ENCODE measurements at places on chromosomes 3 and 15.

DNA sequence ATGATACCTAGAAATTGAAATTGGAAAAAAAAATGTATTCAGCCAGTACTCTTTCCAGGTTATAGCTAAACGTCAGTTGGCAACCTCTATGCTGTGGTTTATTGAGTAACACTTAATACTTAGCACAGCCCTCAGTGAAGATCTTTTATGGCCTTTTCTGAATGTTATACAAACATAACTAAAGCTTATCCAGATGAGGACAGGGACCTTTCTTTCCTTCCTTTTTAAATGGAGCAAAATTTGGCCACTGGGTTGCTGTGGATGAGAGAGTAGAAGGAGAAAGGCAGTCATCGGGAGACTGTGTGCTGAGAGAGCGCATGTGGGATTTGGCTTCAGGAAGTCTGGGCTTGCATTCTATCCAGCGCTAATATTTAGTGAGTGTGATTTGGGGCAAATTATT is 36.1 kb downstream of the IGF1R start:
- no peak for DNase-seq

- peak; percentile 70 for DNase-seq
These were observed 22.9 kb upstream of the KIF23 start for GRCh38 chr15:69391046-69391757.

DNA sequence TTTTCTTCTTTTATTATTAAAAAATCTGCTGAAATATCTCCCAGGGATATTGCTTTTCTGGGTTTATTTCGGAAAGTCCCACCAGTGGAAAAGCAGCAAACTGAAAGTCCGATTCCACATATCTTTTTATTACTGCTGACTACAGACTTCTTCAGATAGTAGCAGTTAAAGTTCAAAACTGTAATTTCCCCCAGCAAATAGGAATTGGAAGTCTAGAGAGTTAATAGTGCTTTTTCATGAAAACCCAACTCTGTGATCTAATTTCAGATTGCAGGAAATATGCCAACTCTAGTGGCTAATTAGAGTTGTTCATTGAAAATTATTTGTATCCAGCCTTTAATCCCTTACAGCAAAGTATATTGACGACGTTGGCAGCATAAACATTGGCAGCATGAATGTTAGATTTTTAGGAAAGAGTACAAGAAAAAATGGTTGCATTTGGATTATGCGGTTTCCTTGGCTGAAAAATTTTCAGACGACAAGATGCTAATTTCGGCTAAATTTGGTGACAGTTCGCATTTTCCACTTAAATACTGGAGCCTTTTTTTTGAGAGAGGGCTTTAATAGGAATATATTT is 472.9 kb upstream of the CBLB start:
- no peak for DNase-seq

DNA sequence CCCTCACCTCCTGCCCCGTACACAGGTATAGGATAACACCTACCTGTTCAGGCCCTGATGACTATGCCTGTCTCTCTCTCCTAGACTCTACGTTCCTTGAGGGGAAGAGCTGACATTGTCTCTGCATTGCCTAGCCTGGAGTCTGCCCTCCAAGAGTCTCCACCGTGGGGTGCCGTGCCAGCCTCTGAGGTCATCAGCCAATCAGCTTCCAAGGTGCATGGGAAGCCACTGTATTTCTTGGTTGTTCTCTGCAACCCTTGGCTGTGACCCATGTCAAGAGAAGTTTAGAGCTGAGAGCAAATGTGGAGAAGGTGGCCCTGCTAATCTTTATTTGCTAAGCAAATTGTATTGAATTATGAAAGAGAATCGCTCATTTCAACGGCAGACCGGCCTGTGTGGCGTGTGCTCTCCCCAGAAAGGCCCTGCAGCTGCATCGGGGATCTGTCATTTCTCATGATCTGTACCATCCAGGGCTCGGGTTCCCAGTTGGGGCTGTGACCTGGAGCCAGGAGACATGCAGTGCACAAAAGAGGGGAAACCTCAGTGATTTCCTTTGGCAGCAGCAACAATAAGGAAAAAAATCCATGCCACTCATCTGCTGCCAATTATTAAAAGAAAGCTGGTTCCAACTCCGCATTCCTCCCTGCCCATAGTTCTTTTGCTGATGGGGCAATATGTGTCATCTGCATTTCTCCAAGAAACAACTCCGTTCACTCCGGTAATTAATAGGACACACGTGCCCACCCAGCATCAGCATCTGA is 182.2 kb downstream of the MEGF11 start:
- peak; percentile 44 for DNase-seq

DNA sequence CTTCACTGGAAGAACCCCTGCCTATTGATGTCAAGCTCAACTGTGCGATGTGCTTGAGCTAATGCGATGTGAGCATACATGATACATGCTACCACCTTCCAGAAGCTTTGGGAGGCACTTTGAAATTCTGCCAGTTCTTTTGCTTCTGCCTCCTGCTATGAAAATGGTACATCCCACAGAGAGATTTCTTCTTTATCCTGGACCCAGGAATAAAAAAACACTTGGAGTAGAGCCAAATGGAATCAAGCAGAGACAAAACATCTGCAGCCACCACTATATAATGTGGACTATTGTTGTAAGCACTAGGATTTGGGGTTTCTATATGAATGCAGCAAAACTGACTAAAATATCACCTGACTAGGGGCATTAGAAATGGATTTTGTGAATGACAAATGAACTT is 119.9 kb upstream of the GAP43 start:
- DNase-seq, result no peak

- no peak for DNase-seq
These were observed 554 bp downstream of the CHST13 start for GRCh38 chr3:126524429-126524988.

- no peak for DNase-seq
These were observed at the start of gene HTR3D for GRCh38 chr3:184031187-184031792. HTR3D (plus strand) TSS chr3:184031742; CDS start chr3:184031742, 0 bp downstream.

- DNase-seq, result no peak
These were observed 4.2 kb downstream of the UBXN7 start for GRCh38 chr3:196428041-196428440.

- DNase-seq, result no peak
These were observed 267.8 kb upstream of the FRG2C start for GRCh38 chr3:75396316-75396802.

GRCh38 chr3:188217726-188218125 is 63.8 kb downstream of the LPP start:
- no peak for DNase-seq

GRCh38 chr3:89628856-89629670 is 521.6 kb downstream of the EPHA3 start:
- no peak for DNase-seq

DNA sequence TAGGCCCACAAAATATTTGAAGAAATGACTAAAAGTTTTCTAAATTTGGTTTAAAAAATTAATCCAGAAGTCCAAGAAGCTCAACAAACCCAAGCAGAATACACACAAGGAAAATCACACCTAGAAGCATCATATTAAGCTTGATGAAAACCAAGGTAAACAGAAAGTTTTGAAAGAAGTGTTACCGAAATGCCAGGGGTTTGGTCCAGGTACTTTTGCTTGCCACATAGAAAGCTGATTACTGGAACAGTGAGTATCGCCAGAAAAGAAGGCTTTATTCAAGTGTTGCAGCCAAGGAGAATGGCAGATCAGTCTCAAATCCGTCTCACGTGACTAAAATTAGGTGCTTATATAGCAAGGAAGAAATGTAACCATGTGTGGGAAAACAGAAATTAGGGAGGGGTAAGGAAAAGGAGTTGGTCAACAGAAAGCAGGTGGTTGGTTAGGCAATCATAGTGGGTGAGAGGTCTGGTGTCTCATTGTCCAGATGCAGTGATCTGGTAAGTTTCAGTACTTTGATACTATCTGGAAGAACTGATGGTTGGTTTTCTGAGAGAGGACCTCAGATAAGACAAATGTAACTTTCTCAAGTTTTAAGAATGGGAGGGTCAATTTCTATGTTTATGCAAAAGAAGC is 96.9 kb upstream of the MYRIP start:
- no peak for DNase-seq

GRCh38 chr3:122928396-122929187 is 99.0 kb downstream of the SEMA5B start:
- no peak for DNase-seq

All from cerebellar cortex (tissue), 1 donor.